ENCODE measurements at places on chromosomes 11 and 22.
A peak's percentile ranks its signal among the peaks of the same experiment; 100 is the strongest.

DNA sequence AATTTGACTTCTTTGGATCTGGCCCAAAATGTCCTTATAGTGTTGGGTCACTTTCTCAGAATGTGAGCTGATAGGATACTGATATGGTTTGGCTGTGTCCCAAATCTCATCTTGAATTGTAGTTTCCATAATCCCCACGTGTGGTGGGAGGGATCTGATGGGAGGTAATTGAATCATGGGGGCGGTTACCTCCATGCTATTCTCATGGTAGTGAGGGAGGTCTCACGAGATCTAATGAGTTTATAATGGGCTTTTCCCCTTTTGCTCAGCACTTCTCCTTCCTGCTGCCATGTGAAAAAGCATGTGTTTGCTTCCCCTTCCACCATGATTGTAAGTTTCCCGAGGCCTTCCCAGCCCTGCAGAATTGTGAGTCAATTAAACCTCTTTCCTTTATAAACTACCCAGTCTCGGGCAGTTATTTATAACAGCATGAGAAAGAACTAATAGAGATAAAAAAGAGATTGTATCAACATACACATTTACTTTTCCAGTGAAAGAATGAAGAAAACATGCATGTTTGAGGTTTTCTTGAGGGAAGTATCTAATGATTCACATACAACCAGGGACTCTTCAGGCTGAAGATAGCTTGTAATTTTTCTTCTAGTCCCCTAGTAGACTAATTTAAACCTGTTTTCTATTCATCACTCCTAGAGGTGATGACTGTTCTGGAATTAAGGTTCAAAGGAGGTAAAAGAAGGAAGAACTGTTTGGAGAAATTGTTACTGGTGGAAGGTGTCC is 17.3 kb upstream of the CSTF3 start:
- DNase-seq = no peak

DNA sequence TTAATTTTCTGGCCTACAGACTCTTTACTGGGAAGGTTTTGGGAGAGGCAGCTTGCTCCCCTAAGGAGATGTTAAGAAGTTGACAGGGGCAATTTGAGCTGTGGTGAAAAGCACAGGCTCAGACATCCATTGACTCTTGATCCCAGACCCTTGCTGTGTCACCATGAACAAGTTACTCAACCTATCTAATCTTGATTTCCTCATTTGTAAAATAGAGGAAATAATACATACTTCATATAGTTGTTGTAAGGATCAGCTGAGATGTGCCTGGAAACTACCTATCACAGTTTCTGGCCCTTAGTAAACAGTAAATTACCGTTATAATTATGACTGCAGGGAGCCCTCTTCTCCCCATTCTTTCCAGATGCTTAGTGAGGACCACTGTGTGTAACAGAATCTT is 16.6 kb upstream of the SCGB1D4 start:
- DNase-seq = no peak

DNA sequence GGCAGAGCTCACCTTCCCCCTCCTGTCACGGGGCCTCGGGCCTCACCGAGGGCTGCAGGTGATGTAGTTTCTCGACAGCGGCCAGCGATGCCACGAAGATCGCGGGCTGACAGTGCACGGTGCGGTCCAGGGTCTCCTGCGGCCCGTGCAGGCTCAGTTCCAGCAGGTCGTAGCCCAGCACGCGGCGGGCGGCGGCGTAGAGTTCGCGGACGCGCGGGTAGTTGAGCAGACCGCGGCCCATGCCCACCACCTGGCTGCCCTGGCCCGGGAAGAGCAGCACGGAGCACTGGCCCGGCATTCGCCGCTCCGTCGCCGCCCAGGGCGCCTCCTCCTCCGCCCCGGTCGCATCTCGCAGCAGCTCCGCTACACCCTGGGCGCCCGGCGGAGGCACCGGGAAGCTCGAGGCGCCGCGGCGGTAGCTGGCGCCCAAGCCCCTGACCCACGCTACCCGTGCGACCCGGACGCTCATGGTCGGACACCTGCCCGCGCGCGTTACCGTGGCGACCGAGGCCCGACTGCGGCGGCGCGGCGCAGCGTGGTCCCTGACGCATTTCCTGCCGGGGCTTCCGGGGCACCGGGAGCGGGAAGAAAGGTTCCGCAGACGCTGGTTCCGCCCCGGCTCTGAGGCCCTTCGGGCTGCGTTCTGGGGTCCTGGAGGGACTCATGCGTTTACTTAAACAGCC is at the start of gene MCAT:
TSS of gene MCAT (minus strand) at position 519 of the 683 bp plus-strand sequence. CDS start at position 469, 50 bp downstream.
- peak; percentile 79 for DNase-seq

GRCh38 chr11:6229911-6230310 is 4.5 kb downstream of the FHIP1B start:
- DNase-seq = no peak

- DNase-seq = no peak
These were observed 5.0 kb downstream of the DPF2 start for GRCh38 chr11:65338676-65339075.

DNA sequence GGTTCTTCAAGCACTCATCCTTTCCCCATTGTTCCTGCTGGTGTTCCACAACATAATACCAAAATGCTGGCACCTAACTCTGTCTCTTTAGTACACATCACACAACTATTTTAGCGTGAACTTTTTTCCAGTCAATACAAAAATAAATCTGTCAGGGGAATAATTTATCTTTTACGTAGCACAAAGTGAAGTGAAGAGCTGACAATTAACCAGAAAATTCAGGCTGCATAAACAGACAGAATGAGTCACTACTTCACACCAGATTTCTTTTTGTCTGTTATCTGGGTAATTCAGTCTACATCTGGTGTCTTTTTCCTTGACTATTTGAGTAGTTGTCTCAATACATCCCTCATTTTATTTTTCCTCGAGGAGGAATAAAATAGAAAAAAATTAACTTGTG is 7.9 kb upstream of the ETS1 start:
- DNase-seq = no peak

DNA sequence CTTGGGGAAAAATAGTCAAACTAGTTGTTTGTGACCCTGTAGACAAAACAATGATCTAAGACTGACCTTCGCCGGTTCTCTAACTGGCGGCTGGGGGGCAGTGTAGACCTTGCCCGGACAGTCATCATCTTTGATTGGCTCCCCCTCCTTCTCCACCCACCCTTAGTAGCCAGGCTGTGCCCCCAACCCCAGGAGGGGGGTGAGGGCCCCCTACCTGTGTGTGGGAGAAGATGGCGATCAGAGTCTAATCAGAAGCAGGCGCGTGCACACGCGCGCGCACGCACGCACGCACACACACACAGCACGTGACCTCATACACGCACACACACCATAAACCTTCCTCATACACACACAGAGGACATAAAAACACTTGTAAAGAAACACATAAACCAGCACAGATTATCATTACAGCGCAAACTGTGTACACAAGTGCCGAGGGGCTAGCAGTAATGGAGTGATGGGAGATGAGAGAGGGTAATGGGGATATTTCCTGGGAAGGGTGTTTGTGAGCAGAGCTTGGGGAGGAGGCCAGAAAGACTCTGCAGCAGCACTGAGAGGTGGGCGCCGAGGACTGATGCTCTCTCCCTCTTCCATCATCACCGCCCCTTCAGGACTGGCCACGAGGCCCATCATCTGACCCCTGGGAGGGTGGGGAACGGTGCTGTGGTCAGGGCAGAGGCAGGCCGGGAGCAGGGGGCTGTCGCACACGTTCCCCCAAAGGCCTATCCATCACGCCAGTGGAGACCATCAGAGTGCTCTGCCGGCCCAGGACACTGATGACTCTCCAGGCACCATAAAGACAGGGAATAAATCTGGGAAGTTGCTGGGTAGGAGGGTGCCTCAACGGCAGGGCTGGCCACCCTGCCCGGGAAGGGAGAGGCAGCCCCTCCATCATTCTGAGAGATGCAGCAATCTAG is 12.2 kb downstream of the NECTIN1 start:
- DNase-seq = no peak

DNA sequence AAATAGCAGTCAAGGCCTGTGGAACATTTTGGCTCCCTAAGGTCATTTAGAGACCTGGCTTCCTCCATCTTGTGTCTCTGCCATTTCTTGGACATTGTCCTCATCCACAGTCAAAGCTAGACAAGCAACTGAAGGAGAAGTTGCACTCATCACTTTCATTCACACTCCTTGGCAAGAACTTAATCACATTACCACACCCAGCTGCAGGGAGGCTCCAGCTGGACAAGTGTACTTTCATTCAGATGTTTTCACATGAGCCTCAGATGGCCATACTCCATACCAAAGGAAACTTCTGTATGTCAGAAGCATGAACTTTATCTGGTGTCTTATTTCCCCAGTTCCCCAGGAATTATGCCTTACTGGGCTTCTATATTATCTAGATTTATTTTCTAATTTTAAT is 537.4 kb downstream of the TMEM135 start:
- DNase-seq = no peak

DNA sequence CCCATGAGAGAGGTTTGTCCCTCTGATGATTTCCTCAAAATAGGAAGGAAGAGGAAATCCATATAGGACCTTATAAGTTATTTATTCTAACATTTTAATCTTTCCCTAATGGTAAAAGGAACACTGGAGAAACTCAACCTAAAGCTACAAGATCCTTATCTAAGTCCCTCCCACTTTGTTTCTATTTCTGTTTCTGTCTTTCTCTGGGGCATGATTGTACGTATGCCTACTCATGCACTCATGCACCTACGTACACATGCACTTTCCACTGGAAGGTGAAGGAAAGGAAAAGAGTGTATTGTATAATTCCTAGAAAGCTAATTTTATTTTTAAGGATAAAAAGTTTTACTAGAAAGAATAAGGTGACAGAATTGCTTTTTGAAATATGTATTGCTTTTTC is 125.0 kb downstream of the RAB38 start:
- peak; percentile 30 for DNase-seq

DNA sequence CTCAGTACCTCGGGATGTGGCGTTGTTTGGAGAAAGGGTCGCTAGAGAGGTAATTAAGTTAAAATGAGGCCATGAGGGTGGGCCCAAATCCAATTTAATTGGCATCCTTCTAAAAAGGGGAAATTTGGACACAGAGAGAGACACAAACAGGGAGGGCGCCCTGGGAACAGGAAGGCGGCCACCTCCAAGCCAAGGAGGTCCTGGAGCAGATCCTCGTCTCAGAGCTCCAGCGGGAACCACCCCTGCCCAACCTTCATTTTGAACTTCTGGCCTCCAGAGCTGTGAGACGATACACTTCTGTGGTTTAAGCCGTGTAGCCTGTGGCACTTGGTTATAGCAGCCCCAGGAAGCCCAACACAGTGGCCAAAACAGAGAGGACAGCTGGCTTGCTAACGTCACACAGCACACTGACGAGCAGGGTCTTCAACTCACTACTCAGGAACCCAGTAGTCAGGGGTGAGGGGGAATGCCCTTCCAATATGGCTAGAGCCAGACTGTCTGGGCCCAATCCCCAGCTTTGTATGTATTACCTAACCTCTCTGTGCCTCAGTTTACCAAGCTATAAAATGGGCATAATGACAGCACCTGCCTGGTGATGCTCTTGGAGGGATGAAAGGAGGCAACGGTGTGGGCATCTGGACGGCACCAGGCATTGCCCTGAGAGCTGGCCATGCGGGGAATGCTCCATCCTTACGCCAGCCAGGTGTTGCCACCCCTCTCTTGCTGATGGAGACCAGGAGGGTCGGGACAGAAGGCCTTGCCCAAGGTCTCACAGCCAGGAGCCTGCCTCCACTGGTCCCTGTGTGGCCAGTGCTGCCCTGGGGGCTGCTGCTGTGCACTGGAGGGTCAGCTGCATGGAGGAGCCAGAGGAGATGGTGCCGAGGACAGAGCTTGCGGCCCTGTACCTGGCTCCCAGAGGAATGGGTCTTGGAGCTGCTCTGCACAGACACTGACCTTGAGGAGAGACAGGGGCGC is 53.3 kb upstream of the LINC01488 start:
- no peak for DNase-seq

- DNase-seq = peak; percentile 59
These were observed 29.2 kb downstream of the SC5D start for GRCh38 chr11:121321614-121322243.

GRCh38 chr11:499201-500076 is 7.6 kb downstream of the RNH1 start:
- DNase-seq = no peak
